ENCODE measurements at places on chromosomes 3 and 15.

- no peak for DNase-seq
Measured at GRCh38 chr15:51368751-51369450, 27.4 kb downstream of the GLDN start.

GRCh38 chr3:150737874-150738679 is 24.9 kb downstream of the SIAH2 start:
- no peak for DNase-seq

GRCh38 chr3:70963431-70964275 is 619.9 kb downstream of the FOXP1 start:
- no peak for DNase-seq

- no peak for DNase-seq
Measured at GRCh38 chr15:87660251-87661129, 596.0 kb downstream of the NTRK3 start.

DNA sequence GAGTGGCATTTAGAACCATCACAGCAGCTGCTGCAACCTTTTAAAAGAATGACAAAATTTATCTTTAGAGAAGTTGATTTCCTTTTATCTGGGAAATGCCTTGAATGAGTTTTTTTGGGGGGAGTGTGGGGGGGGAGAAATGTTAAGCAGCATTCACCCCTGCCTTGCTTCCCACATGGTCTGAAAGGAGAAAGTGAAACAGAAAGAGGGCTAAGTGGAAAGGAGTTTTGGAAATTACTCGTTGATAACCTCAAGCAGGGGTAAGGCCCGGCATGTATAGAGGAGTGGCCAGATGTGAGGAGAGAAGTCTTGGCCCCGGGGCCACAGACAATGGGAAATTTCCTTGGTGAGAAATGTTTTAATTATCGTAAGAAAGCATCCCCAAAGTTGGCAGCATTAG is 23.5 kb downstream of the B3GALNT1 start:
- no peak for DNase-seq

GRCh38 chr3:20510396-20510795 is 324.4 kb upstream of the SGO1 start:
- no peak for DNase-seq

DNA sequence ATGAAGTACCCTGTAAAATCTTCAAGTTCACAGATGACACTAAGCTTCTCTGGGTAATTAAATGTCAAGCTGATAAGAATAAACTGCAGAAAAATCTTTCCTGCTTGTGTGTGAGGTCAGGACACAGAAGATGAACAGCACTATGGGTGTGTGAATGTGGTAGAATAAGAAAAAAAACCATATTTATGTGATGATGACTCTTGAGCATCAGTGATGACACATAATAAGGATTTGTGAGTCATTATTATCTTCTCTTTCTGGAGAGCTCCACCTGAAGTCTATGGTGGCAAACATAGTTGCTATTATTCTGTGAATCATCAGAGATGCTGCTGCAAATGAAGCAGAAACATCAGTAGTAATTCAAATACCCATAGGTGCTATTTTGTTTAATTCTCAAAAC is 422.4 kb downstream of the DIPK2A start:
- DNase-seq = no peak

GRCh38 chr3:72888546-72889309 is 882 bp downstream of the GXYLT2 start:
- DNase-seq = no peak

DNA sequence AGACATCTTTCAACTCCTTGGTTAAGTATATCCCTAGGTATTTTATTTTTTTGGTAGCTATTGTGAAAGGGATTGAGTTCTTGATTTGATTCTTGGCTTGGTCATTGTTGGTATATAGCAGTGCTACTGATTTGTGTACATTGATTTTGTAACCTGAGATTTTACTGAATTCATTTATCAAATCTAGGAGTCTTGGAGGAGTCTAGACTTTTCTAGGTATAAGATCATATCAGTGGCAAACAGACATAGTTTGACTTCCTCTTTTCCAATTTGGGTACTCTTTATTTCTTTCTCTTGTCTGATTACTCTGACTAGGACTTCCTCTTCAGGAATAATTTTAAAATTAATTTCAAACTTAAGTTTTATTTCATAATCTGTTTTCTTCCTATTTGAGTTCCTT is 125.2 kb downstream of the OCA2 start:
- no peak for DNase-seq

- DNase-seq = no peak
Measured at GRCh38 chr15:29196722-29197121, 72.9 kb downstream of the NSMCE3 start.

DNA sequence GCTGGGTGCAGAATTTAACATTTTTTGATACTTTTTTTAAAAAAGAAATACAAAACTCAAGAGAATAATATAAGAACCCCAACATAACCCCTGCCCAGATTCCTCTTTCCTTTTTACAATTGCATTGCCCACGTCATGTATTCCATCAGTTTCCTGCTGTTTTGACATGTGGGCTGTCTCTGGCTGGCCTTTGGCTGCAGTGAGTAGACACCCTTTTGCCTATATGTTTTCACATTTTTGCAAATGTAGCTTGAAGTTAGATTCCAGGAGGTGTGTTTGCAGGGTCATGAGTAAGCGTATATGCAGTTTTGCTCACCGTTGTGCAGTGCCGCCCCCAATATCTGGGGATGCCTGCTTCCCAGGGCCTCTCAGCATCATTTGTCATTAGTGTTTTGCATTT is 28.0 kb upstream of the ATP10A start:
- DNase-seq = no peak

GRCh38 chr3:23232016-23232415 is 28.9 kb downstream of the UBE2E2 start:
- no peak for DNase-seq

GRCh38 chr3:43632269-43632733 is 10.5 kb upstream of the ANO10 start:
- peak; percentile 12 for DNase-seq

DNA sequence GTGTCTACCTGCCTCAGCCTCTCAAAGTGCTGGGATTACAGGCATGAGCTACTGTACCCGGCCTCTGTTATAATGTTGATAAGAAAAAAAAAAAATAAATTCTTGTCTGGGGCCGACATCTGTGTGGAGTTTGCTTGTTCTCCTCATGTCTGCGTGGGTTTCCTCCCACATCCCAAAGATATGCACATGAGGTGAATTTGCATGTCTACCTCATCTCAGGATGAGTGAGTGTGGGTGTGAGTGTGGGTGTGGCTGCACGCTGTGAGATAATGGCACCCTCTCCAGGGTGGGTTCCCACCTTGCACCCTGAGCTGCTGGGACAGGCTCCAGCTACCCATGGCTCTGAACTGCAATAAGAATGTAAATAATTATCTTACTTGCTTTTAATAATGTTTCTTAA is 25.9 kb upstream of the UACA start:
- no peak for DNase-seq

DNA sequence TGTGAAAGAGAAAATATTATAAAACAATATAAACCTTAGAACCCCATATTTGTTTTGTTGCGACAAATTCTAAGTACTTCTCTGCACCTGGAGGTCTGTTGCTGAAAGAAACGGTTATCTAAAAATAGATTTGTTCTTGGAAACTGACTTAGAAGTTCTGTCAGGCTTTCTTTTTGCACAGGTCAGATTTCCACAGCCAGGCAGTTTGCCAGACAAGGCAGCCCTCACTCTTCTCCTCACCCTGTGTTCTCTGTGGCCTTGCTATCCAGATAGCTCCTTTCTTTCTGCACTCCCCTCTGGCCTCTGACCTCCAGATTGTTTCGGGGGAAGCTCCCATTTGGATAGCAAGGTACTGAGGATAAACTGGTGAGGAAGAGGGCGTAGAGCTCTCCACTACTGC is 413.3 kb upstream of the ONECUT1 start:
- no peak for DNase-seq

DNA sequence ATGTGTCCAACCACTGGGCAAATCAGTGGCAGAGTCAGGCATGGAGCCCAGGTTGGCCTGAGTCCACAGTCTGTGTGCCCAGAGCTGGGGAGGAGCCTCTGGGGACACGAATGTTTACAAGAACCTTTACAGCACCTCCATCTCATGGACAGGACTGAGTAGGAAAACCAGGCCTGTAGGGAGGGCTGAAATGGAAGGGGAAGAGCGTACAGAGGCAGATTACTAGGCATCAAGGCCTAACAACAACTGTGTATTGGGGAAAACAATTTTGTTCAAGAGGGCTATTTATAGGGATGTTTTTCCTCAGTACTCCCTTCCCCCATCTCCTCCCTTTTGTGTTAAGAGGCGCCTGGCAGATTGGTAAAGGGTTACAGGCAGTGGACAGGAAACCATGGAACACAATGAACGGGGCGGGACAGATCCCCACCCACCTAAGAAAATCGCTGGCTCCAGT is 15.1 kb upstream of the ARHGAP31 start:
- no peak for DNase-seq

GRCh38 chr3:159540882-159541495 is 447.6 kb upstream of the IL12A start:
- DNase-seq = no peak

- no peak for DNase-seq
Measured at GRCh38 chr15:51223771-51224229, 114.6 kb downstream of the CYP19A1 start.

- DNase-seq = no peak
Measured at GRCh38 chr3:127824151-127824825, 2.0 kb upstream of the MGLL start.

GRCh38 chr15:48435321-48435720 is 104.1 kb downstream of the DUT start:
- no peak for DNase-seq

DNA sequence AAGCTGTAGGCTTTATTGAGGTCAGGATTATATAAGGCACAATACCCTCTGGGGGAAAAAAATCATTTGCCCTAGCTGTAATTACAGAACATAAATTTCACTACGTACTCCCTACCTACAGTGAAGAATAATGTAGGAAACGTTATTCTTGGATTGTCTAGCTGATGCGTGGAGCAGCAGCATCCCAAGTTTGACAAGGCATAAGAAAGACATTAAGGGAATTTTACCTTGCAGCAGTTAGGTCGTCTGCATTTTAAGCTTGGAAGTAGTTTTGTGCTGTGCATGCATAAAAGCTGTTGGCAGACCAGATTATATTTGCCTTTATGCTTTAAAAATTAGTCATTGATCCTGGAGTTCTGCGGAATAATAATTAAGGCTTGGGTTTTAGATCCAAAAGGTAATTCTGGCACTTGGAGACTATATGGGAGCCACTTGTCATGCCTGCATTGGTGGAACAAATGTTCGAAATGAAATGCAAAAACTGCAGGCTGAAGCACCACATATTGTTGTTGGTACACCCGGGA is 2.2 kb downstream of the EIF4A2 start:
- peak; percentile 57 for DNase-seq

DNA sequence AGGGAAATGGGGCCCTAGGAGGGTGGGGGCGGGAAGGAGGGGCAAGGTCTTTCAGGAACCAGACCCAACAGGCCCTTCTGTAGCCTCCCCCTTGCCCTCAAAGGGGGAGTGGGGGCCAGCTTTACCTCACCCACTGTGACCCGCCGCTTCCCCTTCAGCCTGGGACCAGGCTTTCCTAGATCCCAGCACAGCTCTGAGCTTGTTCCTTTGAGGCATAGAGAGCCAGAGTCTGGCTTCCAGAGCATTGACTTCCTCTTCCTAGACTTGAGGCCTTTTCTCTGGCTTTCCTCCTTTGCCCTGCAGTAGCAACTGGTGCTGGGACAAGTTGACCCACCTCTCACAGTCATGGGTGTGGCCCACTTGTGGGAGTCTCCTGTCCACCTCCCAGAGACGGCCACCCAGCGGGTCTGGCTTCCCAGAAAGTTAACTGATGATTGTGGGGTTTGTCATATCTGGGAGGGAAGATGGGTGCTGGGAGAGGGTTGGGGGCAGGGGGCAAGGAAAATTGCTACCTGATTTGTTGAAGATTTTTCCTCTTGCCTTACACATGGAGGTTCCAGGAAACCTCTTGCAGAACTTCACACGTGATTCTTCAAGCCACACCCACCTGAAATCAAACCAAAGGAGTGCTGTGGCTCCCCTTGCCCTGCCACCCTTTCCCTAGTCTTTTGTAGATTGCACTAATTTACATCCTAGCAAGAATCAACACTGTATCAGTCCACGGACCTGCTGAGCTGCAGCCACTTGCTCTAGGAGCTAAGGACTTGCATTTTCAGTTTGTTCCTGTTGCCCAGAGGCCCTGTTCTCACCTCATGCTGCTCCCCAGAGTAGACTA is 4.1 kb upstream of the CHST14 start:
- no peak for DNase-seq

All from Karpas-422 (cell line).